ENCODE measurements at places on chromosomes 16 and 17.

DNA sequence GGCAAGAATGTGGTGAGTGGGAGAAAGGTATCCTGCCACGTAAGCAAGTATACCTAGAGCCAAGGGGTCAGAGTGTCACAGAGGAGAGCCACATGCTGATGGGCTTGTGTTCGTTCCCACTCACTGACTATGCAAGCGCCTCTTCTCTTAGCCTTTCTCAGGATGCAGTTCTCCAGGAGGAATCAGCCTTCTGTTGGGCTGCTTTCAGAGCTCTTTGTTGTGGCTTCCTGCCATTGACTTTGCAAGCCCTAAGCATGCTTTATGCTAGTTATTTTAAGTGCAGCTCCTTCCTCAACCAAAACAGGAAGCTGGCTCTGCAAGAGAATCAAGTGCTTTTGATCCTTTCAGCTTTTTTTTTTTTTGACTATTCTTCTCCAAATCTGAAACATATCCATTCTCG, 66.6 kb downstream of the SIAH1 start:
- DNase-seq = no peak

DNA sequence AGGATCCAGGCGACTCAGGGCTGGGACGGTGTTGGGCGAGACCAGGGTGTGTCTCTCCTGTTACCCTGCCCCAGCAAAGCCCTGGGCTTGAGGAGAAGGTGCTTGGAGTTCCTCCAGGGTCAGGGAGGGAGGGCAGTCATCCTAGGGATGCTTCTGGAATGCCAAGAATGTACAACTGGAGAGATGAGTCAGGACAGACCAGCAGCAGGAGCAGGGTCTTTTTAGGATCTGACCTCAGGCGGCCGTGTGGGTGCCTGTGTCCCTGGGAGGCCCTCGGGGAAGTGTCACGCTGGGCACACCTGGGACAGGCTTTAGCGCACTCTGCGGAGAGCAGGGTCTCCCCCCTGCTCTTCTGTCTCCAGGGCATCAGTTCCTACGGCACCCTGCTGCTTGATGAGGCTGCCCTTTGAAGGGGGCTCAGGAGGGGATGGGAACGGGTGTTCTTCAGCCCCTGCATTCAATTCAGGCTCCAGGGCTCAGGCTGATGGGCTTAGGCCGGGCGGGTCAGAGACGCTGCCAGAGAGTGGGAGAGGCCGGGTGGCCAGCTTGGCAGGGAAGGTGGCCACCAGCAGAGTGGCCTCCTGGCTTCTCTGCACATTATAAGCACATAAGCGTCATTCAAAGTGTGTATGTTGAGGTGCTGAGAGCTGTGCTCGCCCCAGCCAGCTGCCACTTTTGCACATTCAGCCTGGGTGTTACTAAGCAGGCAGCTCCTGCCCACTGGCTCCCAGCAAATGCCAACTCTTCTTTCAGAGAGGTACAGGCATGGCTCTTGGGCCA, 8.4 kb upstream of the MTSS2 start:
- no peak for DNase-seq

DNA sequence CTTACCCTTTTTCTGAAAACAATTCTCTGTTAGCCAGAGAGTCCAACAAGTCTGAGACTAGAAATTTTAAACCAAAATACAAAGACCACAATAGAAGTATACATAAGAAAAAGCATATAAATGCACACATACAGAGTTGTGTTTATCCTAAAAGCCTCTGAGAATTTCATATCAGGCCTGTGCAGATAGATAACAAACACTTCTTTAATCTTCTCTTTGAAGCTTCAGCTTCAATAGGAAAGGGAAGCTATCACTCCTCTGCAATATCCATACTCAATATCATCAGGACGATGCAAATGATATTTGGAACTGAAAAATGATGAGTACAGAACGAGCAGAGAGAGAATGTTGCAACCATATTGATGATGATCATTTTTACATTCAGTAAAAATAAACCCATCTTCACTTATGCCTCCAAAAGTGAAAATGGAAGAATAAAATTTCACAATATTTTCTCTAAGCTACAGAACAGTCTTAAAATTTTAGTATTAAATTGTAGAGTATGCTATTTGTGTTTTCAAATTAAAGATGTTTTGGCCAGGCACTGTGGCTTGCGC, 61.6 kb downstream of the SKAP1 start:
- no peak for DNase-seq

- no peak for DNase-seq
Observed at GRCh38 chr17:73474370-73474988, 162.7 kb upstream of the CDC42EP4 start.

- DNase-seq = no peak
Observed at GRCh38 chr16:46573008-46573833, 48.0 kb downstream of the SHCBP1 start.

GRCh38 chr16:81549547-81550431, 105.2 kb downstream of the CMIP start:
- DNase-seq = no peak

GRCh38 chr17:70642059-70642458, 472.7 kb downstream of the KCNJ2 start:
- no peak for DNase-seq

- no peak for DNase-seq
Observed at GRCh38 chr17:10046786-10047785, 142.0 kb upstream of the RCVRN start.

- DNase-seq = no peak
Observed at GRCh38 chr17:57910462-57911420, 44.5 kb downstream of the CUEDC1 start.
